ENCODE measurements at places on chromosomes 2 and 18.

DNA sequence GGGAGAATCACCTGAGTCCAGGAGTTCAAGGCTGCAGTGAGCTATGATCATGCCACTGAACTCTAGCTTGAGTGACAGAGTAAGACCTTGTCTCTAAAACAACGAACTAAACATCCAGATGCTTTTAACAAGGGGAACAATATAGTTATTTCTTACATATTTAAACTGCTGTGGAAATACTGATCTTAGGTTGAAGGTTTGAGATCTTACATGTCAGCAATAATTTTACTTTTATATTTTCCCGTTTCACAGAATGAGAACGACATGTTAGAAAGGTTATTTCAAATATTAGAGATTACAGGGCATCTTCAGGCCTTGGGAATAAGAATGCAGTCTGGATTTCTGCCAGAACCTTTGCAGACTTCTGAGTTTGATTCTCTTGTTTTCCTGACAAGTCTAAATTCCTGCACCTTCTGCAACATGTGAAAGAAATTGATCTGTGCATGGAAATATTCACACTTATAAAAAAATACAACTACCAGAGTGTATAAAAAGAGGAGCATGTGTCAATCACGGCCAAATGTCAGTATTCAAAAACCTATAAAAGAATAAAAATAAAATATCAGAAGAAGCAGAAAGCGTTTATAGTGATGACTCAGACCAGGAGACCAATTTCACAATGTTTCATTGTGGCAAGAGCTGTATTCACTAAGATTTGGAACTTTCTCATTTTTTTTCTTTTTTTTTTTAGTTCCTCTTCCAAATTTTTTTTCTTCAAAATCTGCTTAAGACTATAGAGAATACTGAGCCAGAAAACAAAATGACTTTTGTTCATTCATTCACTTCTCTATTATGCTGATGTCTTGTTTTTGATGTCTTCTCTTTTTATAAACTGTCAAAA, 29.6 kb downstream of the COLEC12 start:
- DNase-seq: no peak

- no peak for DNase-seq
These were observed 245.1 kb downstream of the KCNS3 start for GRCh38 chr2:18123577-18123976.

- no peak for DNase-seq
These were observed 14.8 kb upstream of the MTERF4 start for GRCh38 chr2:241116606-241117560.

DNA sequence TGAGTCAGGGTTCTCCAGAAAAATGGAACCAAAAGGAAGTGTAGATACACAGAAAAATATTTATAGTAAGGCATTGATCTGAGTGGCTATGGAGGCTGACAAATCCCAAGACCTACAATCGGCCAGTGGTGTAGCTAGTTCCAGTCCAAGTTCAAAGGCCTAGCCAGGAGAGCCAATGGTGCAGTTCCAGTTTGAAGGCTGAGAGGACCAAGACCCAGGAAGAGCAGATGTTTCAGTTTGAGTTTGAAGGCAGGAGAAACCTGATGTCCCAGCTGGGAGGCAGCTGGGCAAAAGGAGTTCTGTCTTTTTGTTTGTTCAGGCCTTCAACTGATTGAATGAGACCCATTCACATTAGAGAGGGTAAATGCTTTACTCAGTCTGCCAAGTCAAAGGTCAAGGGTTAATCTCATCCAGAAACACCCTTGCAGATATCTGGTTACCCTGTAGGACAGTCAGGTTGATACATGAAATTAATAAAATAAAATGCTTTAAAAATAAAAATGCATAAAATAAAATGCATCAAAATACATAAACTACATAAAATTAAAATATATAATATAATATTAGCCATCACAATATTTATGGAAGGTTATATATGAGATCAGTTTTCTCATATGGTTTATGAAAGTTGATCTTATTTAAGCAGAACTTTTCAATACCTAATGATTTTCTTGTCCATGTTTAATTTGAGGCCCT, 38.7 kb downstream of the KCNE4 start:
- no peak for DNase-seq

DNA sequence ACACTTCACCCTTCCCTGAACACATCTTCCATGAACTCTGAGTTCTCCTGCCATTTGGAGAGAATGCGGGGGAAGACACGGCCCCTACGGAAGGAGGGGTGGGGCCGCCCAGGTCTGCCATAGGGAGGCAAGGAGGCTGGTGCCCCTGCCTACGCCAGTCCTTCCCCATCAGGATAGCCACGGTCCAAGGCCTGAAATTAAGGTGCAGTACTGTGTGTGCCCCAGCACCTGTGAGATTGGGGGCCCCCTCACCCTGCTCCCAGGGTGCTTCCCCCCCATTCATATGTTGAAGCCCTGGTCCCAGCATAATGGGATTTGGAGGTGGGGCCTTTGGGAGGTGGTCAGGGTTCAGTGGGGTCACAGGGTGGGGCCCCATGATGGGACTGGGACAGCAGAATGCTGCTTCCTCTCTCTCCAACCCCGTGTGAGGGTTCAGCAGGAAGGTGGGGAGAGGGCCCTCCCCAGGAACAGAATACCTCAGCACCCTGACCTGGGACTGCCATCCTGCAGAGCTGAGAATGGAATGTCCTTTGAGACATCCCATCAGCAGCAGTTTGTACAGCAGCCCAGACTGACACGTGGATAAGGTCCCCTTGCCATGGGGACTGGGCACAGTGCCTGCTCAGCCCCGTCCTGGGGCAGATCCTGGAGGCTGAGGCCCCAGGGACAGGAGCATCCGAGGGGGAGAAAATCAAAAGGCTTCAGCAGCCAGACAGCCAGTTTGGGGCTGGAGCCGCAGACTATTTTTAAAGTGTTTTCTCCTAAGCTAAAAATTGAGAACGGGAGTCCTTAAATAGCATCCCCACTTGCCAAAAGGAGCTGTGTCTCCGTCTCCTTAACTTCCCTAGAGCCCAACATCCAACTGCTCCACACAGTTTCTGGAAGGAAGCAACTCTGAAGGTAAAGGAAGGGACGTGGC, 105.1 kb downstream of the NDUFA10 start:
- no peak for DNase-seq

- no peak for DNase-seq
These were observed 77.1 kb downstream of the CYRIA start for GRCh38 chr2:16588565-16588964.

GRCh38 chr2:34123996-34124785, 525.1 kb upstream of the FAM98A start:
- no peak for DNase-seq

DNA sequence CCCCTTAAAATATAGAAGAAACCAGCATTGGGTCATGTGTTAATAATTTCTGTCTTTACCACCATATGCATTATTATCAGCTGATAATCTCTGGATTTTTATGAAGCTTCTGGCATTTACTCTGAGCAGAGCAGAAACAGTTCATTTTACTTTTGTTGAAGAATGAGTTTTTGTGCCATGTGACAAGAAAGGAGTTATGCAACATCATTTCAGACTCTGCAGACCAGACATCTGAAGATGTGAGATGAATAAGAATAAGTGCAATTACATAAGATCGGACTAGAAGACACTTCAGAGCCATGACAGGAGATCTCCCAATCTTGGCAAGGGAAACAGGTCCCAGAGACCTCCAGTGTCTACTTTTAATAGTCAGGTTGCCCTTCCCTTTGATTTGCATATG, 869.4 kb upstream of the VRK2 start:
- no peak for DNase-seq

- no peak for DNase-seq
These were observed 377.8 kb upstream of the DDX18 start for GRCh38 chr2:117436697-117437096.
